8988T (cell line): ENCODE measurements at places on chromosomes 3 and 15.

- no peak for DNase-seq
These were observed 220.0 kb downstream of the MEIS2 start for GRCh38 chr15:36880224-36880912.

- DNase-seq = no peak
These were observed 20.1 kb upstream of the ZCWPW2 start for GRCh38 chr3:28328188-28329151.

DNA sequence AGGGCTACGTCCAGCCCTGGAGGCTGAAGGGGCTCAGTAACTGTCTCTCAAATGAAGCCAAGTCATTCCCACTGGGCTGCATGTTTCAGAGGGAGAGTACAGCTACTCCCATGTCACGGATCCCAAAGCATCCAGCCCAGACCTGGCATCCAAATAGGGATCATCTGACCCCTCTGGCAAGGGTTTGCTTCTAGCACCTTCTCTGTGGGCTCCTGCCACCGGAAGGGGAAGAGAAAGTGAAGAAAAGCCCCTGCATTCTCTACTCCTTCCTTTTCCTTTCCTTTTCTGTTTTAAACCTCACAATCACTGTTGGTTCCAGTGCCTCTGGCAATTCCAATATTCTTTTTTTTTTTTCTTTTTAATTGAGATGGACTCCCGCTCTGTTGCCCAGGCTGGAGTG is 64.5 kb upstream of the CTSH start:
- no peak for DNase-seq

GRCh38 chr3:123449997-123450604 is 1.2 kb upstream of the ADCY5 start:
- no peak for DNase-seq

DNA sequence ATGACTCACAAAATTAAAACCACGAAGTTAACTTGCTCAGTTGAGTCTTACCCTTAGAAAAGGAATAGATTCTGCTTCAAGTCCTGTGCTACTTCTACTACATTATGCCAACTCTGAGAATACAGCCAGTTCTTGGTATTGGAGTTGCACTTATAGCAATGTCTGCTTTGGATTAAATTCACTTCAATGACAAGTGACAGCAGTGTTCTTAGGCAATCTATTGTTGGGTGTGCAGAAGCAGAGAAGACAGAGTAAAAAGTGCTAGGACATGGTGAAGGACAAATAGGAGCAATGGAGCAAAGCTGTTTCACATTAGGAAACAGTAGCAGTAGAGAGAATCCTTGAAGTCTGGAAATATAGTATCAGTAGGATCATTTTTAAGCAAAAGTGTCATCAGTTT is 713.1 kb downstream of the SI start:
- DNase-seq = no peak

GRCh38 chr15:40338041-40338657 is 2.6 kb downstream of the CCDC9B start:
- DNase-seq = peak; percentile 75
